ENCODE measurements at places on chromosomes 4 and X.

DNA sequence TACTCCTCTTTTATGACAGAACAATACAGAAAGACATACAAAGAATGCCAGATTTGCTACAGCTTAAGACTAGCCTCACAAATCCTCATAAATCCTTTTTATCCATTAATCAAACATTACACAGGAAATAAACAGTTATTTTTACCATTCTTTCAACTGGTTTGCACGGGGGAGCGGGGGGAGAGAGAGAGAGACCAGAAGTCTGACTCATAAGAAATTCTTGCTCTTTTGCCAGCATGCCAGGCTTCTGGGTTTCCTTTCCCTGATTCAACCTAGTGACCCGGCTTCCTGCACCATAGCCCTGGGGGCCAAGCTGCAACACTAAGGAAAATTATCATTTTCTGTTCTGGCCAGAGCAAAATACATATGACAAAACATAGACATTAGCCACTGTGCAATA is 6.8 kb upstream of the RRAGB start:
- no peak for DNase-seq

- no peak for DNase-seq
Measured at GRCh38 chr4:28432348-28433025, 1571.8 kb downstream of the STIM2 start.

GRCh38 chr4:128483041-128483440 is 195.4 kb upstream of the PGRMC2 start:
- DNase-seq, result no peak

- no peak for DNase-seq
Measured at GRCh38 chr4:80967346-80967745, 63.2 kb upstream of the BMP3 start.

- DNase-seq, result no peak
Measured at GRCh38 chrX:51803833-51804232, 60.6 kb downstream of the GSPT2 start.

- DNase-seq, result no peak
Measured at GRCh38 chr4:166594326-166594946, 639.9 kb downstream of the SPOCK3 start.

- DNase-seq, result no peak
Measured at GRCh38 chr4:149005191-149005590, 563.0 kb upstream of the NR3C2 start.

DNA sequence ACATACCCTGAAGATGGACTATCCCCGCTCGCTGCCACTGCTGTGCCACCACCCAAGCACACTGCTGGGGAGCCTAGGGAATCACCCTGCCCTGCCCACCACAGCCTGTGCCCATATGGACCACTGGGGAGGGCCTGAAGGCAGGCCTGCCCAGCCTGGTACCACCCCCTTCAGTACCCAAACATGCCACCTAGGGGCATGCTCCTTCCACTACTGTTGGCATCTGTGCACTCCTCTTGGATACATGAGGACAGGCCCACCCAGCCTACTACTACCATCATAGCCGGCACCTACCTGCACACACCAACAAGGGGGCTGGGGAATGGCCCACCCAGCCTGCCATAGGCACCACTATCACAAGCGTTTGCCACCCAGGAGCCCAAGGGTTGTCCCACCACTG is 30.1 kb upstream of the PRDX4 start:
- peak; percentile 20 for DNase-seq

DNA sequence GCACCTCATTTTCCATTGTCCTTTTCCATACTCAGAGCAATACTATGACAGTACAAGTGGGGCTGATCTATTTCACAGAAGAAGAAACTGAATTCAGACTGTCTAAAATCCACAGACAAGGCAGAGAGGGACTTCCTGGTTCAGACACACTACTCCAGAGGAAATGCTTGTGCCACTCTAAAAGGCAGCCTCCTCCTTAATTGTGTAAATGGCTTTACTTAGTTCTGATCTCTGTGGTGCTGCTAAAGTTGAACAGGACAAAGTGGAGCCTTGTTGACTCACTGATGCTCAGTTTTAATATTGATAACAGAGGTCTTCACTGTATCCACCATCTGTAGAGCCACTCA is 122.4 kb downstream of the KIT start:
- no peak for DNase-seq

- DNase-seq, result no peak
Measured at GRCh38 chrX:57282568-57282967, 3.9 kb upstream of the FAAH2 start.

DNA sequence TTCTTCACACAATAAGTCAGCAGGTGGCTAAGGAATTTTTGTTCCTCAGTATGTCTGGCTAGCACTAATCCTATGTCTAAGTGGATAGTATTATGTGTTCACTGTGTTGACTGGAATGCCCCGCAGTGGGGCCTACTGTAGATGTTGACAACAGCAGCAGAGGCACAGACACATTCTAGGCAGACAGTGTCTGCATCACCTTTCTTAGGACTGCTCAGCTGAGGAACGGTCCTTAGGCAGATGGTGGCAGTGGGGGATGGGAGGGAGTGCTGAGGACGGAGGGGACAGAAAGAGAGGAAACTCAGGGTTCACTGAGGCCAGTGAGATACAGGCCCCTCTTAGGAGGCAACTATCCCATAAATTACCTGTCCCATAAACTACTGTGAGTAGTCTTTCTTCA is 44.6 kb upstream of the LEF1 start:
- DNase-seq, result no peak

- DNase-seq, result no peak
Measured at GRCh38 chrX:9627922-9628321, 137.7 kb downstream of the GPR143 start.

GRCh38 chr4:119667802-119668201 is 39.2 kb upstream of the PDE5A start:
- no peak for DNase-seq

- DNase-seq, result no peak
Measured at GRCh38 chr4:174222266-174222872, 61.1 kb downstream of the FBXO8 start.

- no peak for DNase-seq
Measured at GRCh38 chrX:79167462-79167861, 23.0 kb downstream of the GPR174 start.

DNA sequence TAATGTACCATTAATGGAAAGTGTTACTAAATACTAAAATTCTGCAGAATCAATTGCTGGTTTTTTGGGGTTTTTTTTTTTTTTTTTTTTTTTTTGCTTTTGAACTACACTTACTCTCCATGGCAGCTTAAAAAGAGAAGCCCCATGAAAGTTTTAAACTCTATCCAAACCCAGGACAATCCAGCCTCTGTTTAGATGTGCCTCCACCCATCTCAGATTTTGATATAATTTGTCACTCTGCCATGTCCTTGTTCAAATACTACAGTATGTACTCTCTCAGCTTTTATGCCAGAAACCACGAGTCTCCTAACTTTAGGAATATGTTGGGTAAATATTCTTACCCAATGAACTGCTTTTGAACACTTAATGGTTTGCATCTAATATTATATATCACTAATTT is 84.2 kb downstream of the COL25A1 start:
- no peak for DNase-seq

GRCh38 chr4:146329050-146329716 is 114.8 kb downstream of the REELD1 start:
- no peak for DNase-seq

DNA sequence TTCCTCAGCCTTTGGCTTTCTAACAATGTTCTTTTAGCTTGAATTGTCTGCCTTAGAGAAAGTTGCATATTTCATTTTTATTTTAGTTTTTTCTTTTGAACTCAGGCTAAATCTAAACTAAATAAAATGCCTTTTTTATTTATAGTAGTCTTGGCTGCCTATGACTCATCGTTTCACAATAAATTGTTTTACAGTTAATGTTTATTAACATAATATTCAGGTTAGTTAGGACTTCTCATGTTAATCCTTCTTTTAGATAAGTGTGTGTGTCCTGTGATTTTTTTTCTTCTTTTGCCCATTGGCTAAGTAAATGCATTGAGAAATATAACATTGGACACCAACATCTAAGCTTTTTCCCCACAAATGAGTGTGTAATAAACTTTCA is 1.6 kb downstream of the RP2 start:
- no peak for DNase-seq

- no peak for DNase-seq
Measured at GRCh38 chr4:183011213-183011907, 87.7 kb upstream of the WWC2 start.

GRCh38 chrX:8084006-8084405 is 87.1 kb downstream of the VCX2 start:
- DNase-seq, result no peak

- DNase-seq, result no peak
Measured at GRCh38 chr4:118224243-118224829, 128.5 kb downstream of the PRSS12 start.

DNA sequence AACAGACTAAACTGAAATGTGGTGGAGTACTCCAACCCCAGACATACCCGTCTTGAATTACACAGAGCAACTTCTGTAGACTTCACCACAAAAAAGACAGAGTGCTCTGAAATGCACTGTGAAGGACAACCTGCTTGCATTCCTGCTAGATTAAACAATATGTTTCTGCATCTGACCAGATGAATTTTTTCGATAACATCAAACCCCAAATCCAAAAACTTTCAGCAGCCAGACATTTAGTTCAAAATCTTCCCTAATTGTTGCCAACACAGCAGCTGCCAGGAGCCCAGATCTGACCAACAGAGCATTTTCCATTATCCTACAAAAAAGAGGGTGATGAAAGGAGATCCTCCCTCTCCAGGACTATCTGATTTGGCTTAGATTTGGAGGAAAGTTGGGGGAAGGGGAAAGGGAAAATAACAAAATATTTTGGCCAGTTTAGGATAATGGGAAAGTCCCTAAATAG is 356.5 kb downstream of the PDGFC start:
- DNase-seq, result no peak

DNA sequence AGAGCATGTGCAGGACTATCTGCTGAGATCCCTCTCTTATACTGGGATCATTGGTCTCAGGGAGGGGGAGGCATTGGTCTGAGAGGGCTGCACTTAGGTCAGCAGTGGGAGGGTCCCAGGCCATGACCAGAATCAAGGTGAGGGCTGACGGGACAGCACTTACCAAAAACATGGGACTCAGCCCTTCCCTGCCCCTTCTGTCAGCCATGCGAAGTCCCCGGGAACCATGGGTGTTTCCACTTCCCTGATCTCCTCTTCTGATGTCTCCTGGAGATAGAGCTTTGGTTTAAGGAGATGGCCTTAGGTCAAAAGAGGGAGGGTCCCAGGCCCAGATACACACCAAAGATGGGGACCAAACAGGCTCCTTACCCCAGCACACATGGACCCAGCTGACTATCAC is 12.9 kb upstream of the HSFX1 start:
- DNase-seq, result no peak

DNA sequence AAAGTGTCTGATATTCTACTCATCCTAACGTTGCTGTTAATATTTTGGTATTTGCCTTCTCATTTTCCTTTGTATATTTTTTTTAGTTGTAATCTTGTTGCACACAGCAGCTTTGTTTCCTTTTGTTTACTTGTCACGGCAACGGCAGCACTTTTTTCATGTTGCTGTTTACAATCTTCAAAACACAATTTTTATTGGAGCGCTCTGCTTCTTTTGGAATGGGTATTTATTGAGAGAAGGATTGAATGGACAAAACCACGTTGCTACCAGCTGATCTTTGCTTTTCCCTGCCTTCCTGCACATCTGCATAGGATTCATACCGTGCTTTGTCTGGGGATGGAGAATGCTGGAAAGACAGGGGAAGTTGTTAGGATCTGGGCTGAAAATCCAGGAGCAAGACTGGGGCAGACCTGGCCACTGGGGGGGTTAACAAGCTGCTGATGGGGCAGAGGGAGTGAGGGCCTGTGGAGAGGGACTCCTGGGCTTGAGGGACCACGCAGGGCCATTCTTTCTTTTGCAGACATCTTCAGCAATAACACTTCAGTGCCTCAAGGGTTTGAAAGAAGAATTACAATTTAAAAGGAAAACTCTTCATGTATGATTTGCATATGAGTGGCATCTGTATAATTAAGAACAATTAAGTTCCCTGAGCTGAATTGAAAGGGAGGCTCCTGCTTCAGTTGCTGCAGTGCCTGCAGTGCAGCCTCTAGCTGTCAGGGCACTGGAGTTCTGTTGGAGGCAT is 69.8 kb downstream of the TMEM131L start:
- no peak for DNase-seq

- no peak for DNase-seq
Measured at GRCh38 chrX:93695981-93696380, 22.0 kb downstream of the FAM133A start.

GRCh38 chr4:171340258-171340657 is 472.9 kb upstream of the GALNTL6 start:
- no peak for DNase-seq

GRCh38 chr4:156983366-156983765 is 11.8 kb upstream of the PDGFC start:
- DNase-seq, result no peak

GRCh38 chr4:55610381-55610780 is 18.3 kb upstream of the PDCL2 start:
- DNase-seq, result no peak

DNA sequence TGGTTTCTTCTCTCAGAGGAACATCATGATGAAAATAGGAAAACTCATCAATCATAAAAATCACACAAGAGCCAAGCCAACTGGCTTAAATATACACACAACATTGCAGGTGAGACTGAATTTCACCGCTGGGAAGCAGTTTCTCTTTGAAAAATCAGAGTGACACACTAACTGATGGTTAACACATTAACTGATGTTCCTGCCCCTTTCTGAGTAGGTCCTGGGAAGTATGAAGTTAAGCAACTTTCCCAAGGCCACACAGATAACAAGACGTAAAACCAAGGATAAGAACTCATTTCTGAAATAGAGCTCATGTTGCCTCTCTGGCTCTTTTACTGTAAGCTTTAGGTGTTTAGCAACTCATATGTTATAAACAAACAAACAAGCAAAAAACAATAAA is 813.7 kb upstream of the HS3ST1 start:
- DNase-seq, result no peak

- DNase-seq, result no peak
Measured at GRCh38 chr4:184587221-184587620, 62.0 kb downstream of the CASP3 start.

- peak; percentile 28 for DNase-seq
Measured at GRCh38 chr4:139559687-139560086, 3.7 kb upstream of the SETD7 start.

DNA sequence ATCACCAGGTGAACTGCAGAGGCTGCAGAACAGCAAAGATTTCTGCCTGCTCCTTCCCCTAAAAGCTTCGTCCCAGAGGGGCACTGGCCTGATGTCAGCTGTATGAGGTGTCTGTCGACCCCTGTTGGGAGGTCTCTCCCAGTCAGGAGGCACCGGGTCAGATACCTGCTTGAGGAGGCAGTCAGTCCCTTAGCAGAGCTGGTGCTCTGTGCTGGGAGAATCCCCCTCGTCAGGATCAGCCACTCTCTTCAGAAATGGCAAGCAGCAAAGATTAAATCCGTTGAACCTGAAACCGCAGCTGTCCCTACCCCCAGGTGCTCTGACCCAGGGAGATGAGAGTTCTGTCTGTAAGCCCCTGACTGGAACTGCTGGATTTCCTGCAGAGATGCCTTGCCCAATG is 1166.3 kb upstream of the ADGRL3 start:
- DNase-seq, result no peak

- DNase-seq, result no peak
Measured at GRCh38 chrX:37776283-37776986, 3.4 kb upstream of the CYBB start.

GRCh38 chrX:107450823-107451509 is 1.5 kb downstream of the FRMPD3 start:
- DNase-seq, result peak; percentile 23

- no peak for DNase-seq
Measured at GRCh38 chrX:84156821-84157220, 31.2 kb downstream of the RPS6KA6 start.

GRCh38 chr4:124713185-124713592 is 657 bp upstream of the ANKRD50 start:
- peak; percentile 30 for DNase-seq

- DNase-seq, result no peak
Measured at GRCh38 chr4:125104616-125105015, 210.1 kb upstream of the FAT4 start.

Measured in activated naive CD8-positive, alpha-beta T cell treated with anti-CD3 and anti-CD28 coated beads, Interleukin-2, amount 10 ng/mL, durations not matched to agents 7 days and 5 days (primary cell).